ENCODE measurements at places on chromosomes 2 and 18.

DNA sequence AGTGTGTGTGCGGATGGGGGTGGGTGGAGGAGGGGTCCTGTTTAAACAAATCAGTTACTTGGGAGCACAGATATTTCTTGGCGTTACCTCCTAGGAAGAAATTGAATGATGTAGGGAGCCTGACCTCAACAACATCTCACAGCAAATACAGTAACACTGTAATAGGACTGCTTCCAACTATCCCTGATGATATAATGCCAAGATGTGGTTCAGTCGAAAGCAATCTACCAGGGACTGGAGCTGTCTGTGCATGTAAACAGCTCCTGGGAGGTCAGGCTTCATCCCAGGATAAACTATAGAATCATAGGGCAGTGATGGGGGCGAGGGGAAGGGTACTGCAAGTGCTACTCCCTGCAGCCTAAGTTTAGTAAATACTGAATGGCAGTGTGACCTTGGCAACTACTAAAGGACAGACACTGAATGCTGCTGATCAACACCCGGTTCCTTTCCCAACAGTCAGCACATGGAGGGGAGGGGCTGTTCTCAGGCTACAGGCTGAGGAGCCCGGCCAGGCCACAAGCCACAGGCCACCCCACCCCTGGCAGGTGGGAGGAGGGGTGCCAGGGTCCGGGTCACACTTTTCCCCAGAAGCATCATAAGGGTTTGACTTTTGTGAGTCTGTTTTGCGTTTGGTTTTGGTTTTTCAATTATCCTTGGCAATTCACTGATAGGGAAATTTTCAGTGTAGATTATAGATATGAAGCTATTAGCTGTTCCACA lies 85.3 kb upstream of the ZNF397 start:
- no peak for DNase-seq

- no peak for DNase-seq
Measured at GRCh38 chr2:219954331-219954730, 326.9 kb downstream of the SLC4A3 start.

DNA sequence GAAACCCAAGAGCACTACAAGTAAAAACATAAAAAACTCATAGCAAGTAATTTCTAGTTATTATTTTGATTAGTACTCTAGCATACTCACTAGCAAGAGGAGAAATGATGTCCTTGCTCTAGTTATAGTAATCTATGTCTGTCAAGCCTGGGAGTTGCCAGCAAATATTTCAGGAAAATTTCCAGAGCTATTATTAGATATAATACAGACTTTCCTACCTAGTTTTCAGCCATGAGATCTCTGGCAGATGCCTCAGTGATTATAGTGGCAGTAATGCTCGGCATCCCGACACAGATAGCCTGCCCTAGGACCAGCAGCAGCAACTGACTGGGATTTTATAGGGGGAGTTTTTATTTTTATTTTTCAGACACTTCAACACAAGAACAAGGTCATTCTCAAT lies 224.4 kb downstream of the ZNF385B start:
- DNase-seq: no peak

DNA sequence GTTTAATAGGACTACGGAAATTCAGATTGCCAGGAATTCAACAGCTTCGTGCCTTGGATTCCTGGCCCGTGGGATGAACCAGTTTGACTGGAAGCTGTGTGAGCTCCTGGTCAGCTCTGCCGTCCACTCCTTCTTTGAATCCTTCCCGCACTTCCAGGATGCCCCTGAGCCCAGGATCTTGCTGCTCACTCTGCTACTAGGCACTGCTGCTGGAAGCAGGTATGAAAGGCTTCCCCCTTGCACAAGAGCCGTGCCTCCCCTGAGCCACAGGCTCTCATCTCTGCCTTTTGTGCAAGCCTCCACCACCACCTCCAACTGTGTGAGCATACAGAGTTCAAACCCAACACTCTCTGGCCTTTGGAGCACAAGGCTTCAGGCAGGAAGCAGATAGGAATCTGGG lies 34.9 kb downstream of the EN1 start:
- no peak for DNase-seq

DNA sequence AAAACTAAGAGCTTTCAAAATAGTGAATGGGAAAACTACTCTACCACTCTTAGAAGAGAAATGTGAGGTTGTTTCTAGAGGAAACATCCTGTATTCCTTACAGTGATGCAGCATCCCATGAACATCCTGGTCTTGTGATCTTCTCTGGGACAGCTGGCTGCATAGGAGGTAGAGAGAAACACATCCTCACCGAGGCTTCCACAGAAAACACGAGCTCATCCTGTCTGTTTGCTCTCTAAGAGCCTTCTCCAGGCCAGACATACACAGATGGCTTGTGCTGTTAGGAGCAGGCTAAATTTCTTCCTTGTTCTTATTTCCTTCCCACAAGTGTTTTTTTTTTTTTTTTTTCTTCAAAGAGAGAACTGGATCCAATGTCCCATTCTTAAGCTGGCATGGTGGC lies 14.7 kb upstream of the FZD7 start:
- DNase-seq: no peak

GRCh38 chr18:38792731-38793130 lies 1227.1 kb upstream of the CELF4 start:
- DNase-seq: no peak

DNA sequence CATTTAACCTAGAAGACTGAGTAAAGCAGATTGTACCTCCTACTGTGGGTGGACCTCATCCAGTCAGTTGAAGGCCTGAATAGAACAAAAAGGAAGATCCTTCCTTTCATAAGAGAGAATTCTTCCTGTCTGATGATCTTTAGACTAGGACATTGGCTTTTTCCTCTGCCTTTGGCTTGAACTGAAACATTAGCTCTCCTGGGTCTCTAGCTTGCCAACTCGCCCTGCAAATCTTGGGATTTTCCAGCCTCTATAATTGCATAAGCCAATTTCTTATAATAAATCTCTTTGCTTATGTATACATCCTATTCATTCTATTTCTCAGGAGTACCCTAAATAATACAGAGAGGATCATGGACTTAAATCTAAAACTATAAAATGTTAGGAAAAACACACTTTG lies 6.2 kb upstream of the KDSR start:
- no peak for DNase-seq

GRCh38 chr2:62589691-62590356 lies 83.8 kb upstream of the TMEM17 start:
- DNase-seq: no peak

DNA sequence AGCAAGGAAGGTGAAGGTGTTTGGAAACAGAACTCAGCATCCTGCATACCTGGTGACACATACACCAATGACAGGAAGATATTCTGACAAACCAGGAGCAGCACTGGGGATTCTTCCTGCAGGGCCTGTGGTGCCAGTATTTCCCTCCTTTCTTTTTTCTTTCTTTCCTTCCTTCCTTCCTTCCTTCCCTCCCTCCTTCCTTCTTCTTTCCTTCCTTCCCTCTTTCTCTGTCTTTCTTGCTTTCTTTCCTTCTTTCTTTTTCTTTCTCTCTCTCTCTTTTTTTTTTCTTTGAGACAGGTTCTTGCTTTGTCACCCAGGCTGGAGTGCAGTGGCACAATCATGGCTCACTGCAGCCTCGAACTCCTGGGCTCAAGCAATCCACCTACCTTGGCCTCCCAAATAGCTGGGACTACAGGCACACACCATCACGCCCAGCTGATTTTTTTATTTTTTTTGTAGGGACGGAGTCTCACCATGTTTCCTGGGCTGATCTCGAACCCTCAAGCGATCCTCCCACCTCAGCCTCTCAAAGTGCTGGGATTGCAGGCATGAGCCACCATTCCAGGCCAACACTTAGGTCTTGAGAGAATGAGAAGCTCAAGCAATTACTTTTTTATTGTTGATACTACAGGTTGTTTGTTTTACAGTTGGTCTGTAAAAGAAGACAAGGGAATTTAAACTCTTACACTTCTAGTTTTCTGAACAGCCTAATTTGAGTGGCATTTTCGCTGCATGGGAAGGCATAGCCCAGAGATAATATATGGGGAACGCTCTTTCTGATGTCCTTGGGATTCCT lies 54.7 kb upstream of the GATA6 start:
- no peak for DNase-seq

GRCh38 chr2:43202289-43202688 lies 24.1 kb downstream of the ZFP36L2 start:
- DNase-seq: no peak

GRCh38 chr2:106921451-106921850 lies 35.5 kb upstream of the ST6GAL2 start:
- DNase-seq: no peak

- no peak for DNase-seq
Measured at GRCh38 chr2:53217250-53217649, 550.4 kb upstream of the CHAC2 start.

DNA sequence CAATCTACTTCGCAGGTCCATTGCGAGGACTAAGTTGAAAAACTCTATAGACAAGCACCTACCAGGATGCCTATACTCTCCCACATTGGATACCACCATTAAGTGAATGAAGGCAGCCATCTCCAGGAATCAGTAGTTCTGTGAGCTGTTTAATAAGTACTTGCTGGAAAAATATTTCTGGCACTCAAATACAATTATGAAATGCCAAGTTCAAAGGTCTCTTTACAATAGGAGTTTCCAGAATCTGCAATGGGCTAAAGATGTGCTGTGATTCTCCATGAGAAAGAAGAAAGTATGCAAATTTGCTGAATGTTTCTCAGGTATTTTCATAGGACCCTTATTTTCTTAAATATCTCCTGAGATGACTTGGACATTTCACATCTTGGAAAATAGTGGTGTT lies 103.0 kb downstream of the AP1S3 start:
- DNase-seq: no peak

- no peak for DNase-seq
Measured at GRCh38 chr2:190060626-190061025, 1.9 kb downstream of the MSTN start.

- peak; percentile 35 for DNase-seq
Measured at GRCh38 chr2:224190936-224191270, 151.8 kb upstream of the SERPINE2 start.

GRCh38 chr2:60469536-60470317 lies 83.7 kb downstream of the BCL11A start:
- no peak for DNase-seq

GRCh38 chr2:109676346-109676902 lies 62.3 kb downstream of the SOWAHC start:
- DNase-seq: no peak

- no peak for DNase-seq
Measured at GRCh38 chr18:26008096-26008495, 82.3 kb downstream of the SS18 start.

- no peak for DNase-seq
Measured at GRCh38 chr2:64276417-64277095, 132.3 kb upstream of the PELI1 start.

DNA sequence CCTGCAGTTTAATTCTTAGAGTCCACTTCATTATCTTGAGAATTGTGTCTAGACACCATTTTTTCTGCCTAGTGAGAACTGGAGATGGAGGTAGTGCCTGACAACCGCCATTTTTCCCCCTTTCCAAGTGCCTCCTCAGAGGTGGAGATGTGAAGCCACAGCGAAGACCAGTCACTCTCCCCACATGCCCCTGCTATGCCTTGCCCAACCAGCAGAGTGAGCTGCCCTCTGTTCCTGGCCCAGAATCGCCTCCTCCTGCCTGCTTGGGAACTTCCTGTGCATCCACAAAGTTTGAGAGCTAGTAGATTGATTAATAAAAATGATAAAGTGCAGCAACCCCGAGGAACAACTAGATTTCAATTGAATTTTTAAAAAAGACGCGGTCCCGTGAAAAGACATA lies 123.3 kb downstream of the CLIP4 start:
- peak; percentile 95 for DNase-seq

DNA sequence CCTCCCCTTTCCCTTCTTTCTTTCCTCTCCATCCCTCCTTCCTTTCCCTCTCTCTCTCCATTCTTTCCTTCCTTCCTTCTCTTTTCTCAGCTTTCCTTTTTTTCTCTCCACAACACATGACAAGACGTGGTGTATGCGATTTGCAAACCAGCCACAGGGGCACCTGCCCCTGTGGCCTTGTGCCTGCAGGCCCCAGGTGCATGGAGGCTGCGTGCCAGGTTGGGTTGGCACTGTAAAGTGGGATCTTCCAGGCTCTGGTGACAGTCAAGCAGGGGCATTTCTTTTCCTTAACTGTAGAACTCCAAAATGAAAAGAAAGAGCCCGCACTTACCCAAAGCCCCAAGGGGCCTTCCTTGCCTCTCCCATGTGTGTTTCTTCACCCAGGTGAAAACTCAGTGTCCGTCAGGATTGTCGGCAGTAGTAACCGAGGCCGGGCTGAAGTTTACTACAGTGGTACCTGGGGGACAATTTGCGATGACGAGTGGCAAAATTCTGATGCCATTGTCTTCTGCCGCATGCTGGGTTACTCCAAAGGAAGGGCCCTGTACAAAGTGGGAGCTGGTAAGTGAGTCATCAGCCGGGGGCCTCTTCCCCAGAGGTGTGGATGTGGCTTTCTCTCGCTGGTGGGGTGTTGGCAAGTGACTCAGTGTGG lies 50.9 kb downstream of the MARCO start:
- DNase-seq: no peak

DNA sequence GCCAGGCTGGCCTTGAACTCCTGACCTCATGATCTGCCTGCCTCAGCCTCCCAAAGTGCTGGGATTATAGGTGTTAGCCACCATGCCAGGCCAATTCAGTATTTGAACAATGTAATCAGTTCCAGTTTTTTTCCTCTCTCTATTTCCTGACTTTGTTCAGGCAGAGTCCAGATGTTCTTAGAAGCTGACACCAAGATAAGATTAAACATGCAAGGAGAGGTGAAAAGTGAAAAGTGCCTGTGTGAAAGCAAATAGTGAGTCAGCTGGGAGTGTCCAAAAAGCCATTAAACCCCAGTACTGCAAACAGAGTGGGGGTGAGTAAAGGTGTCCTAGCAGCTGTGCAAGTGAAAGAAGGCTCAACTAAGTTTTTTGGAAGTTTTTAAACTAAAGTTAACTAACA lies 231.5 kb downstream of the PTH2R start:
- no peak for DNase-seq

GRCh38 chr2:144230448-144231085 lies 289.4 kb downstream of the ZEB2 start:
- DNase-seq: no peak

DNA sequence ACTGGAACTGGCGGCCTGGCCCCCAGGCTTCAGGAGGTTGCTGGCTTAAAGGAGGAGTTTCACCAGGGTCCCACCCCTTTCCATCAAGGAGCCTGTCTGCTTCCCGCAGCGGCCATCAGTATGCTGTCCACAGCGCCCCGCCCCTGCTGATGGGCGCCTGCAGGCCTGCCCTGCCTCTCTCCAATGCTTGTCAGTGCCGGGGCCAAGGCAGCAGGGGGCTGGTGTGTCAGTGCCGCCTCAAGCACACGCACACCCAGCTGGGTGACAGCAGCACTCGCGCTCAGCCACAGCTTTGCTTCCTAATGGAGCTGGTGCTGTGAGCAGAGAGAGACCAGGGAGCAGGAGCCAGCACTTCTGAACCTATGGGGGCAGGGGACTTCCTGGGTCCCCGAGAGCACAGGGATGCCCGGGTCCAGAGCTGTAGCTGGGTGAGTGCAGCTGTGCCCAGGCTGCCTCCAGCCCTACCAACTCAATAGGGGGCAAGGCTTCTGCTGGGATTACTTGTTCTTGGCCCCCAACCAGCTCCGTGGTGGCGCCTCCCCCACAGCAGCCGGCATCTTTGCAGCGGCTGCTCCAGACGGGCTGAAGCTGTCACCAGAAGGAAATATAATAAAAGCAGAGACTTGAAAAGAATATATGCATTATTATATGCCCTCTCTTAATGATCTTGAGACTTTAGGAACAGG lies 377.2 kb upstream of the LRATD1 start:
- no peak for DNase-seq

- no peak for DNase-seq
Measured at GRCh38 chr2:85327160-85327821, 498 bp downstream of the TGOLN2 start.
